ENCODE measurements at places on chromosomes 7 and 10.
A peak's percentile ranks its signal among the peaks of the same experiment; 100 is the strongest.

DNA sequence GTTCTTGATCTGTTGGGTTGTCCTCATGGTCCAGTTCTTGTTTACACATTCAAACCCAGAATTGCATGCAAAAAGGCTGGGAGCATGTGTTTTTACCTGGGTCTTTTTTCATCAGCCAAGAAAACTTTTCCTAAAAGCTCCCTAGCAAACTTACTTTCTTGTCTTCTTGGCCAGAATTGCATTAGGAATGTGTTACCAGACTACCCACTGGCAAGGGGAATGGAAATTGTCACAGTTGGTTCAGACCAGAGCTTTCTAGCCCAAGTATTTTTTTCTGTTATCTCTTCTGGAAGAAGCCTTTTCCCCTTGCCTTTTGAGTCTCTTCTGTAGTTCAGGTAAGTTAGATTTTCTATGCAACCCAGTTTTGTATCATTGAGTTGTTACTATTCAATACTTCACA is 77.5 kb downstream of the BMPR1A start:
- DNase-seq = no peak

DNA sequence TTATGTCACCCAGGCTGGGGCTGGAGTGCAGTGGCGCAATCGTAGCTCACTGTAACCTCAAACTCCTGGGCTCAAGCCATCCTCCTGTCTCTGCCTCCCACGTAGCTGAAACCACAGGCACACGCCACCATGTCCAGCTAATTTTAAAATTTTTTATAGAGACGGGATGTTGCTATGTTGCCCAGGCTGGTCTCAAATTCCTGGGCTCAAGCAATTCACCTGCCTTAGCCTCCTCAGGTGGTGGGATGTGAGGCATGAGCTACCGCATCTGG is 123.2 kb upstream of the PARD3 start:
- peak; percentile 47 for DNase-seq

DNA sequence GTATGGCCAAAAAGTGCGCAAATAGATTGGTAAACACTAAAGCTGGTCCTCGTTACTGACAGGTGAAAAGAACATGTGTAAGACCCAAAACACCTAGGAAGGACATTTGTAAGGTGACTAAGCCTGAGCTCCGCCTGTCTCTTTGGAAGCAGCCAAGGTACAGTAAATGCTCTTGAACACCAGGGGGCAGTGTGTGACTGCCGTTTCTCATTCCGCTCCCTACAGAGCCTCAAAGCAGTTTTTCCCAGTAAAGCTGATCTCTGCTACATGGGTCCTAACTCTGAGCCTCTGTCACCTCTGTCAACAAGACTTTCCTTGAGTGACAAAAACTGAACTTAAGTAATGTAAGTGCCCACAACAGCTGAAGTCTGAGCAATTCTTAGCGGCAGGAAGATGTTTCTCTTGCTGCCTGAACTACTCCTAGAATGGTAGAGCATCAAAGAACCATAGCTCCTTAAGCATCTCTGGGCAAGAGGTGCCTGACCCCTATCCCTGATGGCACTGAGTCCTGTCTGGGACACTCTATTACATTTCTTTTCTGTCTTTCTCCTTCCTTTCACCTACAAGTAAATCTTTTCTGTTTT is 238.0 kb upstream of the INHBA start:
- peak; percentile 78 for DNase-seq

- DNase-seq = peak; percentile 39
These were observed 5.5 kb downstream of the CPA5 start for GRCh38 chr7:130349911-130350782.

- no peak for DNase-seq
These were observed 160.0 kb upstream of the ANK3 start for GRCh38 chr10:60549686-60550085.

DNA sequence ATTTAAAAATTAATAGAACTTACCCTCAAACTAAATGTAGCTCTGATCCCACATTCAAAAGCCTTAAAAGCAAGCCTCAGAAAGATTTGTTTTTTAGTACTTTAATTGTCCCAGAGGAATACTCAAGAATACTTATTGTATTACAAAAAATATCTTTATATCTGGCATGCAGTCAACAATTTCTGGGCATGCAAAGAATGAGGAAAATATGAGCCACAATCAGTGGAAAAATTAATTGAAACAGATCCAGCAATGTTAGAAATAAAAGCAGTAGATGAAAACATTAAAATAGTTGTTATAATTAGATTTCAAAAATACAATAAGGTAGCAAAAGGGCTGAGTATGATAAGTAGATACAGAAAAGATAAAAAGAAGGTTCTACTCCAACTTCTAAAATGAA is 154.7 kb downstream of the PON1 start:
- DNase-seq = peak; percentile 2

DNA sequence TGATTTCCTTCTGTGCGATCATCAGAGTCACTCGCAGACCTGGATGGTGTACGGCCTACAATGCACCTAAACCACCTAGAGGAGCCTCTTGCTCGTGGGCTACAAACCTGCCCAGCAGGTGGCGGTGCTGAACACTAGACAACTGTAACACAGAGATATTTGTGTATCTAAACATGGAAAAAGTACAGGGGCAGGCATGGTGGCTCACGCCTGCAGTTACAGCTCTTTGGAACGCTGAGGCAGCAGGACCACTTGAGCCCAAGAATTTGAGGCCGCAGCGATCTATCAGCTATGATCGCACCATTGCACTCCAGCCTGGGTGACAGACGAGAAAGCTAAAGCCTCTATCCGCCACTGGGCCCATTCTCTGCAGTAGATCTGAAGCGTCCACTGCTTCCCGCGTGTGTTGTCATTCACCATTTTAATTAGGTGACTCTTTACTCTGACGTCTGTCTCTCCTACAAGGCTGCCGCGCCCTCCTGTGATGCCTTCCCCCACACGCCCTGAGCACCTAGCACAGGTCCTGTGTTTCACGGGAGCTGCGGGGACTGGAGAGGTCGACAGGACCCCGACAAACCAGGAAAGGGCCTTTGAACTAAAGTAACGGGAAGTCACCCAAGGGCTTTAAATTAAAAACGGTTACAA is 774 bp downstream of the TUBGCP2 start:
- DNase-seq = peak; percentile 59

DNA sequence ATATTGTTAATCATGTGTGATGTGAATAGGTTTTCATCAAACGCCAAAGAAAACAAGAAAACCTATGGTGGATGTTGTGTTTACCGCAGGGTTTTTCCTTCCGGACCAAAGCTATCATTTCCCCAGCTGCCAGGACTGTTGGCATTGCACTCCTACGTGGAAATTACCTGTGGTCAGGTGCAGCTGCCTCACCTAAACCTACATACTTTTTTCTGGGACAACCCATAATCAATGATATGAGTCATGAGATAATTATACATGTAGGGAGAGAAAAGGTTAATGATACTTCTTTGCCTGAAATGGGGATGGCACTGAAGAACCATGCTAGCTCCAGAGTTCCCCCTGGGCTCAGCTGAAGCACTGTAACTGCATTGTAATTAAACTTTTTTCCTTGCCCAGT is 223.6 kb upstream of the SEMA3E start:
- no peak for DNase-seq

GRCh38 chr7:30391806-30392205 is 86.8 kb downstream of the NOD1 start:
- DNase-seq = no peak

GRCh38 chr7:91496251-91496820 is 232.1 kb downstream of the FZD1 start:
- no peak for DNase-seq

- DNase-seq = peak; percentile 60
These were observed 2.3 kb upstream of the NRP1 start for GRCh38 chr10:33336582-33337325.

DNA sequence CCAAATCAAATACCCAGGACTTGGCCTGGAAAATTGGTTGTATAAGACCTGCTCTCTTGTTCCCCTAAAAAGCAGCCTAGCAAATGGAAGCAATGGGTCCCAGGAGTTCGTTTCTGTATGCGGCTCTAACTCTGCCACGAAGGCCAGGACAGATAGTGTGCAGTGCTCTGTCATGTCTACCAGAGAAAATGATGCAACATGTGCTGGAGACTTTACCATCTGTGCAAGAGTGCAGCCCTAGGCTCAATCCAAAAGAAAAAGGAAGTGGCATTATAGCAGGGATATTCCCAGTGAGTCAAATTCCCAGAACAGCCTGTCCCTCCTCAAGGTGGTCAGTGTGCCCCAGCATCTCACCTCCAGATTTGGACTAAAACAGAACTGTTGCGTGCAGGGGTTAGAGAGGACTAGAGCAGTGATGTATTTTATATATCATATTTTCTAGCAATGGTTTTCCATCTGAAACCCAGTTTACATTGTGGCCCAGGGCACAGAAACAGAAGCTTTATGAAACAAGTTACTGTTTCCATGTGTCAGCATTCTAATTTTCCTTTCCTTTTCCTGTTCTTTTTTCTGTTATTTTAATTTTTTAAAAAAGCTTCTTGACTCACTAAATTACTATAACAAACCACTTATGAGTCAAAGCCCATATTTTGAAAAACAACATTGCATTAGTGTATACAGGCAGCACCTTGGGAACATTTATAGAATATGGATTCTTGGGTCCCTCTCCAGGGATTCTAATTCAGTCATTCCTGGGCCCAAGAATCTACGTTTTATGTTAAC is 311.2 kb downstream of the RNLS start:
- DNase-seq = peak; percentile 65

DNA sequence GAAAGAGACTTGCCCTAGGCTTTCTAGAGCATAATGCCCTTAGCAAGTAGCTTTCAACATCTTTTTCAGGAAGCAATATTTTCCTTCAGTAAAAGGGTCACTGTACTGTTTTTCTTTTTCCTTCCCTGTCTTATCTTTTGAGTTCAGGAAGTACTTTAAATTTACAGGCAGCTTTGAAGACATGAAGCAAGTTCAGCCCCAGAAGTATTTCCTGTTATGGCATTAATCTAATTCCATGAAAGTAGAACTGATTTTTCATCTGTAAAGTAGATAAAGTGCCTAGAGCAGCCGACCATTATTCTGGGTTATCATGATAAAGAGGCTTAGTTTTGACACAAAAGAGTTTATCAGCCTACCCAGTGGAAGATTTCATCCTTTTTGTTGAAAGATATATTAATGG is 288.2 kb downstream of the ADK start:
- no peak for DNase-seq

GRCh38 chr10:72106154-72106849 is 18.0 kb upstream of the SPOCK2 start:
- DNase-seq = no peak

DNA sequence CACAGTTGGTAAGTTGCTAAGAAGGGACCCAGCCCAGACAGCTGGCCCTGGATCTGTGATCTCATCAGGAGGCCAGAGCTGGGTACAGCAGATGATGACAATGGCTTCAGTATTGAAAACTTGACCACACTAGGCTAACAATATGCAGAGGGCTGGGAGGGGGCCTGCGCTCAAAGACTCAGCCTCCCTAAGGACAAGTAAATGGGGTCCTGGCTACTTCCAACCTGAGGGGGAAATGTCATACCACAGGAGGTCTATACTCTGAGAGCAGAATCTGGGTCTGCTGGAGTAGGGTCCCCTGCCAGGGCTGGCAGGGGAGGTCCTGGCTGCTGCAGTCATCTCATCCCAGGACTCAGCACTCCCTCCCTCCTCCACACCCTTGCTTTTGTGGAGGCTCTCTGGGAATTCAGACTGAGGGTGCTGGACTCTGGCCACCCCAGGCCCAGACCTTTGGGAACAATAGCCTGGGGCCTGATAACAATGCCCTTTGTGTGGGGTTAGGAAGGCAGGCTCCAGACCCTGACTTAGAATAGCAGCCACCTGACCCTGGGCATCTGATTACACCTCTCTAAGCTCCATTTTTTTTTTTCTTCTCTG is 1.4 kb downstream of the FXYD4 start:
- DNase-seq = no peak

- no peak for DNase-seq
These were observed 44.5 kb downstream of the MKI67 start for GRCh38 chr10:128081720-128082119.

DNA sequence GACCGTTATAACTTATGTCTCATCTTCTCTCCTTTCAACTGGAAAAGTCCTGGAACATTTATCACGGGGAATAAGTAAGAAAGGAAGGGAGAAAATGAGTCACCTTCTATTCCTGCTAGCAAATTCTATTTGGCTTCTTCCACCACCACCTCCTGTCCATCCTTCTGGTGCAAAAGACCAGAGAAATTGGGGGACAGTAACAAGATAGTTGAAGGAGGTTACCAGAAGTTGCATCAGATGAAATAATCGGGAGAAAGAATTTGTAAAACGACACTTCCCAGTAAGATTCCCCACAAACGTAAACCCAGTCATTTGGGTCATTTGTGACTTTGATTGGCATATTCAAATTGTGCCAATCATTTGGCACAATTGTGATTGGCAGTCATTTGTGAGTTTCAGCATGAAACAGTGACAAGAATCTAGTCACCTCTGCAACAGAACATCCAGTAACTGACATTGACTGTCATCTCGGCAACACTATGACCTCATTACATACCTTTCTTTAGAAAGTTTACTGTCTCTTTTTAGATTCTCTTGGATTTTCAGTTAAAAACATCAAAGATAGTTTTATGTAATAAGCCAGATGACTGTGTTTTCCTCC is 51.3 kb upstream of the PIK3CG start:
- DNase-seq = no peak

- no peak for DNase-seq
These were observed 14.7 kb downstream of the CYP2W1 start for GRCh38 chr7:997404-998395.

DNA sequence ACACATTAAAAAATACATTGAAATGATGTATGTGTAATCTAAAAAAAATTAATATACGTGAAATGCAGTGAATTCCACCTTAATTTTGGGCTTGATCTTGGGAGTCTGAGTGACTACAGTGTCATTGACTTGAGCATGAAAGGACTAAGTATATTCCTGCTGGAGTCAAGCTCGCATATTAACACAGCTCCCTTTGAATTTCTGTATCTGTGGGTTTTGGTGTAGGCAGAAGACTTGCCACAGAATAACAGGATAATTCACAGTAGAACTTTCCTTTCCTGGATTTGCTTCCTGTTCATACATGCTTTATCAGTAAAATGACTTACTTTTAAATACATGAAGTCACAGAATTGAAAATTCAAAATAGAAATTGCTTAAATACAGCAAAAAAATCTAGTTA is 55.3 kb downstream of the PPP1R9A start:
- DNase-seq = no peak

DNA sequence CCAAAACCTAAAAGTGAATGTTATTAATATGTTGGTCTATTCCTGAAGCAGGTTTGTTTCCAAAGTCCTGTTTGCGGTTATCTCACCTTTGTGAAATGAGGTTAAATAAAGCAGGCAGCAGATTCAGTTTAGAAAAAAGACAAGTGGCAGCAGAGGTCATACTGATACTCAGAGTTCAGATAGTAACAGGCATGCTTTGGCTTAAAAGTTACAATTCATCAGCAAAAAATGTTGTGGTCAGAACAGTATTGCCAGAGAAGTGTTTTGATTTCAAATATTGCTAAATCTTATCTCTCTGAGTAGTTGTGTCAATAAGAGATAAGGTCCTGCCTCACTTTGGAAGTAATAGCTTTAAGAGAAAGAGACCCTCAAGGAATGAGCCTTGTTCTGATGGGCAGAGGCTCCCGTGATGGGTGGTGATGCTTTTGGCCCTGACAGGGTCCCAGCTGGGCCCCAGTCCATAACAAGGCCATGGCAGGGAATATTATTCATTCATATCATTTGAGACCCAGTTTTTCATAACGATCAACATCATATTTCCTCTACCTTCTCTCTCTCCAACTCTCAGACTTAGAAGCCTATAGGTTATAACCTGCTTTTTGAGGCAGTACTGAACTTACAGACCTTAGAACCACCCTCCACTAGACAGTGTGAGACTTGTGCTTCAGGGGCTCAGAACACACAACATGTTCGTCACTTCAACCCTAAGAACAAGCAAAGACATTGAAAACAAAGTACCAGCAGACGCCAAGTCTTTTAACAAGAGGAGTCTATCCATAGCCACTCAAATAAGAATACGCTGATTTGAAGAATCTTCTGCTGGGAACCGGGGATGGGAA is 58.5 kb upstream of the AHR start:
- DNase-seq = peak; percentile 70

Measured in EL (cell line).